Cerebellar cortex (tissue), 1 donor: ENCODE measurements at places on chromosomes 5 and 9.

DNA sequence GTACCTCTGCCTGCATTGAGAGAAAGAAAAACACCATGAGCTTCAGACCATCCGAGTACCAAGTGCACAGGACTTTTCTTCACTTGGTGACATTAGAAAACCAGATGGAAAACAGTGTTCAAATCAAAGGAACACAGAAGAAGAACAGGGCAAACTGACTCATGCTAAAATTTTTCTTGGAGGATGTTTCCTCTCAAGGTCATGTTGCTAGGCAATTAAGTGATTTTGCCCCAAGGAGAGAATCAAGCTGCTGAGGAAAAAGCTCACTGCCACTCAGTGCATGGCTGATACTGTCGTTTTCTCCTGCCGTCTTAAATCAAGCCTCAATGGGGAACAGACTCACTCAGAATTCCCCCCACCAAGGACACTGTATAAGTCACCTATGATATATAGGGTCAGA lies 57.9 kb upstream of the SIMC1 start:
- DNase-seq = no peak

DNA sequence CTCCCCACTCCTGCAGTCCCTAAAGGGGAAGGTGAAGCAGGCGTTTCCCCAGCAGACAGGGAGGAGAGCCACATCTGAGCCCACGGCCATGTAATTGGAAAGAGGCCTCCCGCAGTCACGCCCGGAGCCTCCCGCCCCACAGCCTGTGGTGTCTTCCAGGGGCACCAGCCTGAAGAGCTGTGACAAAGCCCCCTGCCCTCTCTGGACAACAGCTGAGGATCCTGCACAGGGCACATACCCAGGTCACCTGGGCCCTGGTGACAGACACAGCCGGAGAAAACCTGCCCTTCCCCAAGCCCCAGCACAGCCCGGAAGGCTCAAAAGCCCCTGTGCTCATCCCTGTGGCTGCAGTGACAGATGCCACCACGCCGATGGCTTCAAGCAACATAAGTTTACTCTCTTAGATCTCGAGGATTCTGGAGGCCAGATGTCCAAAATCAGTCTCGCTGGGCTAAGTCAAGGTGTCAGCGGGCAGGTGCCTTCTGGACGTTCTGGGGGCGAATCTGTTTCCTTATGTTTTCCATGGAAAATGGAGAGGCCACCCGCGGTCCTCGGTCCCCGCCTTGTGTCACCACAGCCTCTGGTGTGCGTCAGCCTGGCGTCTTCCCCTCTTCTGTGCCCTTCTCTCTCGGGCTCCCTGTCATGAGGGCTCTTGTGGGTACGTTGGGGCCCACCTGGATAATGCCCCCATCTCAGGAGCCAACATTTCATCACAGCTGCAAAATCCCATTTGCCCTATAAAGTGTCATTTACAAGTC lies 71.5 kb downstream of the PSMB7 start:
- DNase-seq = no peak

DNA sequence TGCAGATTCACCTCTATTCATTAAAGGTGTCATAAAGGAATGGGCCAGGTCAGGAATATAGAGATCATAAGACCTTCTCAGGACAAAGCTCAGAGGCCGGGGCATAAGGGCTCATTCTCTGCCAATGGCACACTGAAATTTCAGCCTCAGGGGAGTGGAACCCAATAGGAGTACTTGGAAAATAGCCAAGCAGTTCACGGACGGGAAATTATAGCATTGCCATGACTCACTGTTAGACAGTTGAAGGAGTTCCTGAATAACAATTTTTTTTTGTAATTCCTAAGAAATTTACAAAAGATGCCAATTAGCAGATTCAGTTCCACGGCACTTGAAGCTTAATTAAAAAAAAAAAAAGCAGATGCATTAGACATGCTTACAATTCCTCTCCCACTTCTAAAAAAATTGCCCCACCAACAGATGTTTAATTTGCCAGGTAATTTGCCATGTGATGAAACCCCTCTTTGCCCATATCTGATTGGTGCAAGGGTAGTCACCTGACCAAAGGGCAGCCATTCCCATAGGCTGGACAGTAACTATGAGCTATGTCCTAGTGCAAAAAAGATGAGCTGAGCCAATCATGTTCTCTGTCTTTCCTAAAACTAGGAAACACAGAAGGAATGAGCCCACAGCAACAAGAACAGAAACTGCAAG lies 58.6 kb downstream of the PTCD2 start:
- DNase-seq = no peak

- DNase-seq = no peak
Measured at GRCh38 chr9:133467101-133467500, 7.3 kb downstream of the CACFD1 start.

GRCh38 chr5:1278656-1279442 lies 16.0 kb downstream of the TERT start:
- no peak for DNase-seq

DNA sequence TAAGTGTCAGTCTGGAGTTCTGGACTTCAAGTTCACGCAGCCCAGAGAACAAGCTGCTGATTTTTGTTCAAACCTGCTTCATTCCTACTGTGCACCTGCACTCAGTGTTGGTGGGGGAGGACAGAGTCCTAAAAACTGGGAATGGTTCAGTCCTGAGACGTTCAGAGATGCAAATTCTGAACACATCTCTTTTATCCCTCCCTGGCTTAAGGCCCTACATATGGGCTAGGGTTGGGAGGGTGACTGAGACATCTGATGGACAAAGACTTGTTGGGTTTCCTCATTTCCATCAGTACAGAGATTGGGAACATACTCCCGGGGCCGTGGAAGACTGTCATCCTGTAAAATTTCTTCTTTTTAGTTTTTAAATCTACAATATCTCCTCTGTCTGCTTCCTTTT lies 83.0 kb upstream of the TTC23L start:
- DNase-seq = no peak

DNA sequence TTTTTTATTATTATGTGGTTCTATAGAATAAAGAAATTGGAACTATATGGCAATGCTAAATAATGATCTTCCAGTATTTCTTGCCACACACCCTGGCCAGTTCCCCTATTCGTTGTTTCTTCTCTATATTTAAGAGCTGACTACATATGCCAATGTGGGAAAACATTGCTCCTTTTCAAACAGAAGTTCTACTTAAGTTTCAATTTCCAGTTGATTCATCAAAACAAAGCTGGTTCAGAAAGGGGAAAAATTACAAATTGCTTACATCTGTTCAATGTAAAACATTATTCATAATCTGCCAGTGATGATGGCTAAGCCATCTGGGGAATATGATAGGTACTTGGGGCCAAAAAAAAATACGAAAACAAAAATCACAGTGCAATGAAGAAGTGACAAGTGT lies 76.9 kb downstream of the ST8SIA4 start:
- DNase-seq = no peak

DNA sequence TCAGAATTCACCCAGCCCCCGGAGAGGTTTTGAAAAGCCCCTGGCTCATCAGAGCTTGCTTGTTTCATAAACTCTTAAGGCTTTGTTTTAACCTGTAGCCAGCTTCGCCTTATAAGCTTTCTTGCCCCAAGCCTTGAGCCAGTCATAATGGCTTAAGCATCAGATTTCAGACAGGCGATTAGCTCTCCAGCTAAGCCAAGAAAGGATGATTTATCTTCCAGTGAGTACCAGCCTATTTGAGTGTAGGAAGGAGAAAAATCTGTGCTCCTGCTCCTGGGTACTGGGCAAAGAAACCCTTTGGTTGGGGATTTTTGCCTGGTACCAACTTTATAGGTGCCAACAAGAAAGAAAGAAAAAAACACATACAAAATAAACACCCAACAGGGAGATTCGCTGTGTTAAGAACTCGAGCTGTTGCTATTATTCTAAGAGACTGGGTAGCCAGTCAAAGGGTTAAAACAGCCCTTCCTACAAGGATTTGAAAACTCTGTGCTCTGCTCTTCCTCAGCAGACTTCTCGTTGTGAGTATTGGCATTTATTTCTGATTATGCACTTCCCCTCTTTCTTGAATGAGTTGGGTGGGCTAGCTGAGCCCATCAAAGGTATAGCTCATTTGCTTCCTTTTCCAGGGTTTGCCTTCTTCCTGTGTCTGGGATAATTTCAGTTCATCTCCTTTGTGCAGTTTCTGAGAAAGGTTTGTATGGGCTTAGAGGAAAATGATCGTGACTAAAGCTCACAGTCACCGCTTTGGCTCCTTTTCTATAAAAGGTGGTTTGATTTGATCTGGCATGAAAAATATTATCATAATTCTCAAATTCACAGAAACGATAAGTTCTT lies 157.2 kb upstream of the DMRT1 start:
- DNase-seq = no peak

- DNase-seq = no peak
Measured at GRCh38 chr5:33737697-33738096, 154.1 kb downstream of the ADAMTS12 start.

- no peak for DNase-seq
Measured at GRCh38 chr9:71582347-71582746, 186.0 kb downstream of the CEMIP2 start.

DNA sequence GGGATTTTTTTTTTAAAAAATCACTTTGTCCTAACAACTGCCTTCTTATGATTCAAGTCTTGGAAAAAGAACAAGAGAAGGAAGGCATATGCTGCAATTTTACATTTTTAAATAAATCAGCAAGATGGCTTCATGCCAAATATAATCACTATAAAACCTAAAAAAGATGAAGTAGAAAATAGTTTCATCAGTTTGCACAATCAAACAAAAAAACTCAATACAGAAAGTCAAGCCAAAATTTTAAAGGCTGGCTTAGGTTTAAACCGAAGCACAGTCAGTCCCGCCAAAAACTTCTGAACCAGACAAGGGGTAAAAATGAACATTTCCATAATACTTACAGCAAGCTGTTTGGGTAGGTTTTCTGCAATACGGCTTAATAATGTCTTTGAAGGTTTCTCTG lies 57.3 kb downstream of the ZFR start:
- DNase-seq = no peak

DNA sequence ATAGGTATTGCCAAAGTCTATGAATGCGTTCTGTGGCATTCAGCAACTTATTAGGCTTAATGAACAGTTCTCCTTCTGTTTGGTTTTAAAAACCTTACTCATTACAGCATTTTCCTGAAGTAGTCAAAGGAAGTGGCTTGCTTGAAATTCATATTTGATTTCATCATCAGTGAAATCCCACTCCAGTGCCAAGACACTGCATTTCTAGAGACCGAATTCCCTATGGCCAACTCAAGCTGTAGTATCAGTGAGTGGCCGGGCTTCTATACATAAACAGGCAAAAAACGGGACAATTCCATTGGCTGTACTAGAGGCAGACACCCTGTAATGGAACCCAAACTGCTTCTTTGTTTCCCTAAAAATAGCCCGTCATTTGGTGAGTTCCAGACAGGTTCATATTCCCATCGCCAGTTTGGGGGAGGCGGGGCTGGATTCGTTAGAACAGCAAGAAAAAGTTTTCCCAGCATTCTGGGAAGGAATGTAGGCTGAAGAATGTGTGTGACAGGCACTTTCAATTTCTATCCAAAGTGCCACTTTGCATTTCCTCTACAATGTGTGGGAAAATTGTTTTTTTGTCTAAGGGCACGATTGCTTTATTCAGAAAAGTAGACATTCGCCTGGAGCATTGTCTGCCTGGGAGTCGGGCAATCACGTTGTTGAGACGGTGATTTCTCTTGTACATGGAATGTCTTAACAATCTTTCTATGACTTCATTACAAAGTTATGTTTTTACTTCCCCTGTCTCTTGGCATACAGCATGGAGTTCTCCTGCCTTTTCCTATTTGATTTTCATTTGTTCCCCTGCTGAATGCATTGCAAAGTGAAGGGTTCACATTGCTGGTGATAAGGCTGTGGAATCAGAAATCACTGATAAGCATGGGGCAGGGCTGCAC lies 141.8 kb upstream of the MAST4 start:
- no peak for DNase-seq

GRCh38 chr5:171639966-171640365 lies 145.7 kb upstream of the SMIM23 start:
- DNase-seq = no peak

- no peak for DNase-seq
Measured at GRCh38 chr5:7878381-7878873, 9.5 kb downstream of the MTRR start.

DNA sequence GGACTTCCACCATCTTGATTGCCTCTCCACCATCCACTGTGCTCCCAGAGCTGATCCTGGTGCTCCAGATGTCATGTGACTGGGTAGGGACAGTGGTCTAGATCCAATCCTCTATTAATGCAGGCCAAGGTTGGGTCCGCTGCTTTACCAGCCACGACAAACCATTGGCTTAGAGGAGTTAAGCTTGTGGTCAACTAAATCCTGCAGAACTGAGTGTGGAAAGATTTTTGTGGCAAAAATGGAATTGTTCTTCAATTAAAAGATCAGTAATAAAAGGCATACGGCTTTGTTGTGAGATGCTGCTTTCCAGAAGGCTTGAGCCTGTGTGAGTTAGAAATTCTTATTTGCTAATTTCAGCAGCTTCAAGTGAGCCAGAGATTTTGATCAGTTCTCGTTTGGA lies 30.7 kb downstream of the SLC1A3 start:
- no peak for DNase-seq

GRCh38 chr5:14512574-14512973 lies 69.0 kb upstream of the OTULINL start:
- DNase-seq = no peak

- DNase-seq = no peak
Measured at GRCh38 chr9:134303601-134304000, 22.7 kb upstream of the RXRA start.

- peak; percentile 70 for DNase-seq
Measured at GRCh38 chr5:75049456-75050351, 2.7 kb downstream of the GCNT4 start.

DNA sequence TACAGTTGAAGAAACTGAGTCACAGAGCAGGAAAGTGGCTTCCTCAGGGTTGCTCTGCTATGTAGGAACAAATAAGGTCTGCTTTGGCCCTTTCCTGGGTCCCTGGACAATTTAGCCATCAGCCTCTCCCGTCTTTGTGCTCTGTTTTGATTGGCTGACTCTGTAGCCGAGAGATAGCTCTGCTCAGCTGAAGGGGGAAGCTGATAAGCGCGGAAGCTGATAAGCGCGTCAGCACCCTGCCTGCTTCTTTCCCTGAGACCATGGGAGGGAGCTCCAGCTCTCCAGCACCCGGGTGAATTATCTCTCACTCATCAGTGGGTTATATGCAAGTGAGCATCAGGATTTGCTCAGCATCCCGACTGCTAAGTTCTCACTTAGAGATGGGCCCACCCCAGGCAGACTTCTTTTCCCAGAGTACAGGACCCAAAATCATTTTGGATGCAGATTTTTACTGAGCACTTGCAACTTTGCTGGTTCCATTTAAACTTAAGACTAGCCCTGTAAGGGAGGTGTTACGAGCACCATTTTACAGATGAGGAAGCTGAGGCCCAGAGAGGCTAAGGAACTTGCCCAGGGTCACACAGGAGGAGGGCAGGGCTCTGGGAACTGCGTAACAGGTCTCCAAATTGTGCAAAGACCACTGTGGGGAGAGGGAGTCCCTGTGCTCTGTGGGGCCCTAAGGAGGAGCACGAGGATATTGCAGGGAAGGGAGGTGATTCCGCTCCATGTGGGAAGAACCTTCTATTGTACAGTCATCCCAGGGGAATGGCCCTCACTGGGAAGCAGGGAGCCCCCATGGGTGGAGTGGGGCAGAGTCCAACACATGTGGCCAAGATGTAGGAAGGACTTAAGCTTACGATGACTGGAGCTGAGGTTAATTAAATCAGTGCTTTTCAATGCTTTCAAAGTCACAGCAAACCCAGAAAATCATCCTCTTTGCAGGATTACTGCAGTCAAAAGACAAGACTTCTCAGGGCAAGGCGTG lies 83.7 kb upstream of the ORM1 start:
- DNase-seq = peak; percentile 59
